ENCODE measurements at places on chromosomes 7 and 10. TPM values are rescaled to one million over a fixed set of nuclear protein-coding genes. Genes with fewer than 3 reads are reported as not detected.

ANKRD61 gene
- total RNA-seq, result not detected

- no peak for DNase-seq
- H3K27ac ChIP-seq, result no peak overlapping the region
- H3K27me3 ChIP-seq, result no peaks in the 10 kb centered on the region
- no peaks in the 10 kb centered on the region for H3K4me1 ChIP-seq
- no peaks in the 10 kb centered on the region for H3K36me3 ChIP-seq
Measured at GRCh38 chr10:46098386-46098785, 52.3 kb upstream of the MSMB start.

DNA sequence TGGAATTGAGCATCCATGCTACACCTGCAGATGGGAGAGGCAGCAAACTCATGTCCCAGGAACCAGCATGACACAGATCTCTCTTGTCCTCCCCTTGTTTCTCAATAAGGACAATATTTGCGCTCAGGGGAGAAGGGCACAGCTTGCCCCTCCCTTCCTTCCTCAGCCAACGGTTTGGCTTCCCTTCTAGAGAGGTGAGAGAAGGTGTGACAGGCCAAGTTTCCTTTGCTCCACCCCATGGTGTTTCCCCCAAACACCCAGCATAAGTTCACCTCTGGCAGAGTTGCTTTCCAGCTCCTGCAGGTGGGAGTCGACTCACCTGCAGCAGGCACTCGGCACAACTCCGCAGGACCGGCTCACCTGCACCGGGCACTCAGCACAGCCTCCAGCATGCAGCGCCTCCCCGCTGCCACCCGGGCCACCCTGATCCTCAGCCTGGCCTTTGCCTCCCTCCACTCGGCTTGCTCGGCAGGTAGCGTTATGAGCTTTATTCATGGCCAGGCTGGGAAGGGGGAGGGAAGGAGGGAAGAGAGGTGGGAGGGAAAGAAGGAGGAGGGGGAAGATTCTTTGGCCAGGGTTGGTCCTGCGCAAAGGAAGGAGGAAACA lies at the start of the genes ATP6V0A4 and TMEM213:
ATP6V0A4 (minus strand) TSS at position 482 of the 606 bp plus-strand sequence. CDS start 26,949 bp downstream, outside the sequence.
TMEM213 (plus strand) TSS at position 280 of the 606 bp plus-strand sequence; CDS start at position 391, 111 bp downstream.
- H3K4me1 ChIP-seq, result no peaks in the 10 kb centered on the region
- no peak within 1 kb of the TSS for H3K4me3 ChIP-seq
- H3K36me3 ChIP-seq, result no peaks in the 10 kb centered on the region
- H3K27me3 ChIP-seq, result no peaks in the 10 kb centered on the region
- DNase-seq, result no peak
- H3K27ac ChIP-seq, result no peak within 1 kb of the TSS

PRPS1L1 gene
- not detected for total RNA-seq

TSPAN12 gene
- total RNA-seq, result 41.9 TPM

PDE6C gene
- not detected for total RNA-seq

- no peaks in the 10 kb centered on the region for H3K36me3 ChIP-seq
- H3K27ac ChIP-seq, result no peak overlapping the region
- H3K4me3 ChIP-seq, result no peak overlapping the region
Measured at GRCh38 chr7:29076631-29077030, 69.7 kb downstream of the CPVL start.

ATG9B gene
- total RNA-seq, result 1.1 TPM

DHX32 gene
- 52.7 TPM for total RNA-seq

CELF2 gene
- 29.2 TPM for total RNA-seq

- H3K36me3 ChIP-seq, result no peaks in the 10 kb centered on the region
- H3K27me3 ChIP-seq, result no peaks in the 10 kb centered on the region
- no peak for DNase-seq
- H3K4me1 ChIP-seq, result no peaks in the 10 kb centered on the region
- H3K27ac ChIP-seq, result no peak overlapping the region
- no peak overlapping the region for H3K4me3 ChIP-seq
Measured at GRCh38 chr7:112398534-112398933, 51.7 kb upstream of the IFRD1 start.

DNA sequence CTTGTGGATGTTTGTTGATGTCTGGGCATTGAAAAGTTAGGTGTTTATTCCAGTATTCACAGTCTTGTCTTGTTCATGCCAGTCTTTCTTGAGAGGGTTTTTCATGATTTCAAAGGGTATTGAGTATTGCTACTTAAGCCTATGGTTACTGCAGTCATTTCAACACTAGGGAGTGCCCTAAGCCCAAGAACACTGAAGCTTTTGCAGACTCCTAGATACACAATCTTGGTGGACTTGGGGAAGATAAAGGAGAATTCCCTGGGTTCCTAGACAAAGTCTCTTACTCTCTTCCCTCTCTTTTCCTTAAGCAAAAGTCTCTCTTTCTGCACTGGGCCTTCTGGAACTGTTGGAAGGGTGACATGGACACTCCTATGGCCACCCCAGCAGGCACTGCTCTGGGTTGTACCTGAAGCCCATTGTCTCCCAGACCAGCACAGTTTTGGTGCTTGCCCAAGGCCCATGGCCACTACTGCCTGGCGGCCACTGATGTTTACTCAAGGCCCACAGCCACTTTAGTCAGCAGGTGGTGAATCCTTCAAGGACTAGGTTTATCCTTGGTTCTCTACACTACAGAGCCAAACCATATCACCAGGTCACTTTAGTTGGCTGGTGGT lies 24.9 kb downstream of the SAMD9 start:
- no peaks in the 10 kb centered on the region for H3K27me3 ChIP-seq
- no peak overlapping the region for H3K4me3 ChIP-seq
- no peaks in the 10 kb centered on the region for H3K36me3 ChIP-seq
- DNase-seq, result no peak
- H3K4me1 ChIP-seq, result no peaks in the 10 kb centered on the region

CPA4 gene
- total RNA-seq, result not detected

DNA sequence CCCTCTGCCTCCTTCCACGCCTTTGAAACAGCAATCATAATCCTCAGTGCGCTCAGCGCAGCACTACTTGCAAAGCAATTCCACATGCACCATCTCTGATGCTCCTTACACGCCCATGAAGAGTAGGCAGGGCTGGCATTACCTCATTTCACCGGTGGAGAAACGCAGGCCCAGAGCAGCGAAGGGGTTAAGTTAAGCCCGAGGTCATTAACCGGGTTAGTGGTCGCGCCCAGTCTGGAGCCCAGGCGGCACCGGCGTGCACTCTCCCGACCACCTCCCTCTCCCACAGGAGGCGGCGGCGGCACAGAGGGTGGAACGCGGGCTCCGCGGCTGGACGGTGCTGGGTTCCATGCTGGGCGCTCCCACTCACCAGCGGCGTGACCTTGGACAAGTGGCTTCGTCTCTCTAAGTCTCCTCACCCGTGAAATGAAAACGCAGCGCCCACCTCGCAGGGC lies 515 bp downstream of the FASTK start:
- H3K4me3 ChIP-seq, result peak overlapping the region; percentile 81
- no peaks in the 10 kb centered on the region for H3K36me3 ChIP-seq
- no peak for DNase-seq
- peaks cover 53% of the 10 kb centered on the region for H3K4me1 ChIP-seq

- H3K36me3 ChIP-seq, result no peaks in the 10 kb centered on the region
- no peaks in the 10 kb centered on the region for H3K4me1 ChIP-seq
- H3K4me3 ChIP-seq, result no peak overlapping the region
- no peaks in the 10 kb centered on the region for H3K27me3 ChIP-seq
Measured at GRCh38 chr7:94109556-94109955, 105.4 kb upstream of the BET1 start.

FAM237B gene
- total RNA-seq, result not detected

GRCh38 chr10:93580828-93581227 lies 14.4 kb downstream of the FFAR4 start:
- H3K36me3 ChIP-seq, result no peaks in the 10 kb centered on the region
- H3K4me1 ChIP-seq, result no peaks in the 10 kb centered on the region
- DNase-seq, result no peak
- no peaks in the 10 kb centered on the region for H3K27me3 ChIP-seq

CABCOCO1 gene
- total RNA-seq, result not detected

DNA sequence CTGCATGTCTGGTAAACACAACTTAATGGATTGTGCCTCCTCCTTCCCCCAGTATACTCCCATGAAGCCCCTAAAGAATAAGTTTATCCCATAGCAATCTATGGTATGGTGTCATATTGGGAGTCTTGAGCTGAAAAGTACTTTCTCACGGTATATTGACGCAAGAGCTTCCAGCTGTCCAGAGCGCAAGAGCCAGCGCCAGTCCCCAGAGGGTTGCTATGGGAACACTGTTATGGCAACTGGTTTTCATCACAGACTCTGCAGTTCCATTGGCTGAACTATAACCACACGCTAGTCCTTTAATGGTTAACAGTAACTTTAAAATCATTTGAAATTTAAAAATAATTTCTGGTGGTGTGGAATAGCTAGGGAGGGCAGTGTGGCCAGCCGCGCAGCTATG lies 46.9 kb downstream of the PRPF18 start:
- H3K27ac ChIP-seq, result peak overlapping the region; percentile 73
- H3K4me1 ChIP-seq, result peaks cover 6% of the 10 kb centered on the region
- H3K36me3 ChIP-seq, result no peaks in the 10 kb centered on the region
- peak; percentile 33 for DNase-seq
- H3K27me3 ChIP-seq, result no peaks in the 10 kb centered on the region
- no peak overlapping the region for H3K4me3 ChIP-seq

- no peak overlapping the region for H3K27ac ChIP-seq
- no peaks in the 10 kb centered on the region for H3K27me3 ChIP-seq
- peaks cover 14% of the 10 kb centered on the region for H3K4me1 ChIP-seq
- H3K4me3 ChIP-seq, result no peak overlapping the region
- no peaks in the 10 kb centered on the region for H3K36me3 ChIP-seq
Measured at GRCh38 chr10:77249901-77250459, 387.6 kb downstream of the KCNMA1 start.

DNA sequence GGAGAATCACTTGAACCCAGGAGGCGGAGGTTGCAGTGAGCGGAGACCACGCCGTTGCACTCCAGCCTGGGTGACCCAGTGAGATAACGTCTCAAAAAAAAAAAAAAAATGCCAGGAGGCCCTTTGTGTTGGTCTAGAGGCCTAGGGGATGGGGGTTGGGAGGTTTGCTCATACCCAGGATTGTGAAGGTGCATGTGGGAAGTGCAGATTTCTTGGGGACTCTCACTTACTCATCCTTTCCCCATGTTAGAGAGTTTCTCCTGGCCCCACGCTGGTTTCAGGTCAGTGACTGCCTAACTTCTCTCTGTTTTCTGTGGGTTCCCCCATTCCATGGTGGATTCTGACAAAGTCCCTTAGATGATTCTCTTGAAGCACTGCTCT lies 471.5 kb upstream of the CNTNAP2 start:
- no peak overlapping the region for H3K4me3 ChIP-seq
- H3K4me1 ChIP-seq, result no peaks in the 10 kb centered on the region
- no peak overlapping the region for H3K27ac ChIP-seq
- H3K36me3 ChIP-seq, result no peaks in the 10 kb centered on the region
- no peak for DNase-seq

DNA sequence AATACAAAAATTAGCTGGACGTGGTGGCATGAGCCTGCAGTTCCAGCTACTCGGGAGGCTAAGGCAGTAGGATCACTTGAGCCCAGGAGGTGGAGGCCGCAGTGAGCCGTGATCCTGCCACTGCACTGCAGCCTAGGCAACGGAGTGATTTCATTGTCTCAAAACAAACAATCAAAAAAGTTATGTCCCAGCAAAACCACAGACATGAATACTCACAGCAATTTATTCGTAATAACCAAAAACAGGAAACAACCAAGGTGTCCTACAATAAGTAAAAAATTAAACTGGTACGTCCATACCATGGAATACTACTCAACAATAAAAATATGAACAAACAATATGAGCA lies 11.6 kb upstream of the CYTH3 start:
- H3K27me3 ChIP-seq, result no peaks in the 10 kb centered on the region
- no peak for DNase-seq
- H3K36me3 ChIP-seq, result no peaks in the 10 kb centered on the region
- H3K4me1 ChIP-seq, result peaks cover 9% of the 10 kb centered on the region
- no peak overlapping the region for H3K27ac ChIP-seq

DNA sequence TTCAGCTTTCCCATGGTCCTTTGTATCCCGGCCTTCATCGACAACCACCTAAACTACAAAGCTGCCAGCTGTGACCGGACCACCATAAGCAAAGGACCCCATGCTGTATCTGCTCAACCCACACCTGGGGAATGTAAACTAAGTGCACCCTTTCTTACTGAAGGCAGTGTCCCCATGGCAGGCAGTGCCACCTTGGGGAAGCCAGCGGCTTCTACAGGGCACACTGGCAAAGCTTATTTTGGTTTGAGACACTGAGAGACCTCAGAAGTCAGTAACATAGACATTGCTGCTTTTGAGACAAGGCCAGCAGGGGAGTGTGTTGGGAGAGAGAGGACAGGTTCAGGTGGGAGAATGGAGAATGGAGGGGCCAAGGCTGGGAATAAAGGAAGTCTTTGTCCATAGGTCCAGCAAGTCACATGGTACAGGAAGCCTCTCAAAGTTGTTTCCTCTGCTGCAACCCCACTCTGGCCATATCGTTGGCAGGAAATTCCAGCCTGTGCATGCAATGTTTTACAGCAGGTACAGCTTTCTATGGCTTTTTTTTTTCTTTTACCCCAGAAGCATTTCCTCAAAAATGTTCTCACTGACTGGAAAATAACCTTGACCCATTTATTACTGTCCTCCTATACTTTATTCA lies 85.9 kb upstream of the NPVF start:
- peaks cover 38% of the 10 kb centered on the region for H3K4me1 ChIP-seq
- H3K36me3 ChIP-seq, result no peaks in the 10 kb centered on the region
- H3K4me3 ChIP-seq, result no peak overlapping the region
- H3K27me3 ChIP-seq, result no peaks in the 10 kb centered on the region
- peak; percentile 26 for DNase-seq

AASS gene
- total RNA-seq, result 10.0 TPM

DNA sequence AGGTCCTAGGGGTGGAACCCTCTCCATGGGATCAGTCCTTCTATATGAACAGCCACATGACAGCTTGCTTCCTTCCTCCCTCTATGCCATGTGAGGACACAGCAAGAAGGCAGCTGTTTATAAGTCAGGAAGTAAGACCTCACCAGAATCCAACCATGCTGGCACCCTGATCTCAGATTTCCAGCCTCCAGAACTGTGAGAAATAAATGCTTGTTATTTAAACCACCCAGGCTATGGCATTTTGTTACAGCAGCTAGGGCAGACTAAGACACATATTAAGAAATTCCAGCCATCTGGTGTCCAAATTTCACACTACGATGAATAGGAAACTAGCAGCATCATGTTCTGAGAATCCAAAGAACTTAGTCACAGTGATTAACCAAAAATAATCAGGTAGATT lies 140.1 kb downstream of the ZFAND4 start:
- no peak overlapping the region for H3K27ac ChIP-seq
- H3K36me3 ChIP-seq, result no peaks in the 10 kb centered on the region
- no peaks in the 10 kb centered on the region for H3K27me3 ChIP-seq
- no peak for DNase-seq

GRCh38 chr7:38105874-38106483 lies 72.1 kb upstream of the STARD3NL start:
- H3K27ac ChIP-seq, result no peak overlapping the region
- H3K27me3 ChIP-seq, result no peaks in the 10 kb centered on the region
- no peak for DNase-seq
- H3K4me3 ChIP-seq, result no peak overlapping the region
- H3K36me3 ChIP-seq, result no peaks in the 10 kb centered on the region

PLEKHS1 gene
- 1.4 TPM for total RNA-seq

FGL2 gene
- 45.2 TPM for total RNA-seq

GIMAP4 gene
- total RNA-seq, result 13.8 TPM

GRCh38 chr7:17339139-17339538 lies 40.7 kb downstream of the AHR start:
- H3K36me3 ChIP-seq, result no peaks in the 10 kb centered on the region
- peaks cover 21% of the 10 kb centered on the region for H3K4me1 ChIP-seq
- H3K27me3 ChIP-seq, result no peaks in the 10 kb centered on the region
- H3K27ac ChIP-seq, result no peak overlapping the region
- H3K4me3 ChIP-seq, result no peak overlapping the region
